Small intestine (tissue), 16 donors: ENCODE measurements at places on chromosomes 3 and 15. TPM values are rescaled to one million over a fixed set of nuclear protein-coding genes. Genes with fewer than 3 reads are reported as not detected.
A peak's percentile ranks its signal among the peaks of the same experiment; 100 is the strongest.

DNA sequence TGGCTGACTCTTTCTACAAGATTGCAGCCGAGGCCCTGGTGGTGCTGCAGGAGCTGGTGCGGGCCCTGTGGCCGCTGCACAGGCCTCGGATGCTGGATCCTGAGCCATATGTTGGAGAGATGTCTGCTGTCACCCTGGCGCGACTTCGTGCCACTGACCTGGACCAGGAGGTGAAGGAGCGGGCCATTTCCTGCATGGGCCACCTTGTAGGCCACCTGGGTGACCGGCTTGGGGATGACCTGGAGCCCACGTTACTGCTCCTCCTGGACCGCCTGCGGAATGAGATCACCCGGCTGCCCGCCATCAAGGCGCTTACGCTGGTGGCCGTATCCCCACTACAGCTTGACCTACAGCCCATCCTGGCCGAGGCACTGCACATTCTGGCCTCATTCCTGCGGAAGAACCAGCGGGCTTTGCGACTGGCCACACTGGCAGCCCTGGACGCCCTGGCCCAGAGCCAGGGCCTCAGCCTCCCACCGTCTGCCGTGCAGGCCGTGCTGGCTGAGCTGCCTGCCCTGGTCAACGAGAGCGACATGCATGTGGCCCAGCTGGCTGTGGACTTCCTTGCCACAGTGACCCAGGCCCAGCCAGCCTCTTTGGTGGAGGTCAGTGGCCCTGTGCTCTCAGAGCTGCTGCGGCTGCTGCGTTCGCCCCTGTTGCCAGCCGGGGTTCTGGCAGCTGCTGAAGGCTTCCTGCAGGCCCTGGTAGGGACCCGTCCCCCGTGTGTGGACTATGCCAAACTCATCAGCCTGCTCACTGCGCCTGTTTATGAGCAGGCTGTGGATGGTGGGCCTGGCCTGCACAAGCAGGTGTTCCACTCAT lies 20.3 kb downstream of the CAND2 start:
- no peaks in the 10 kb centered on the region for H3K4me1 ChIP-seq
- no peaks in the 10 kb centered on the region for H3K27me3 ChIP-seq
- no peak for DNase-seq
- no peak overlapping the region for H3K4me3 ChIP-seq
- H3K27ac ChIP-seq: no peak overlapping the region

DNA sequence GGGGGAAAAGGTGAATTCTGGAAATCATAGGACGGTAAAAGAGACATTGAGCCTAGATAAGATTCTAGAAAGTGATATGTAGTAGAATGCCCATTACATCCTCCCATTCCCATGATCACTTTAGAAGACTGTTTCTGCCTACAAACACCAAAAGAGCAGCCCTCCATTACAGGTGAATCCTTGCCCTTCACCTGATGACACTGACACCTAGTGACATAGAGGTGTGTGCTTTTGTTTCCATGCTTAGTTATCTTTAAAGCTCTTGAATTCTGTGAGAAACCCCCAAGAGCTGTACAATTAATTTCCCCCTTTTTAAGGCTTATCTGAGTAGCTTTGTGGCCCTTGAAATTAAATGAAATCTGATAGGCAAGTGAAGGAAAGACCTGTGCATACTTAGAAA lies 8.3 kb upstream of the BBX start:
- no peak for DNase-seq
- H3K27me3 ChIP-seq: no peaks in the 10 kb centered on the region
- no peaks in the 10 kb centered on the region for H3K36me3 ChIP-seq
- no peak overlapping the region for H3K27ac ChIP-seq

DNA sequence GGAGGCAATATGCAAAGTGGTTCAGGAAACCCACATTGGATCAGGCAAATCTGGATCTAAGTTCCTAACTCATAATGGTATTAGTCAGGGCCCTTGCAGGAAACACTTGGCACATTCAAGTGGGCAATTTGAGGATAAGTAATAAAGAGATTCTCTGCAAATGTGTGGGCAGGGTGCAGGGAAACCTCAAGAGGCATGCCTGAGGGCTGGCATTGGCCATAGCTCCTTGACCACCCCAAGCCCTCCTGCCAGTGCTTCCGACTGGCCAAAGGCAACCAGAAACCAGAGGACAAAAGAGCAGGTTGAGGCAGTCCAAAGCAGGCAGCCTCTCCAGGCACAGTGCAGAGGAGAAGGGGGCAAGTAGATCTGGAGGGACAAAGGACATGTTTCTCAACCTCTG lies 130.8 kb upstream of the SNTN start:
- H3K36me3 ChIP-seq: no peaks in the 10 kb centered on the region
- no peak overlapping the region for H3K27ac ChIP-seq
- H3K4me1 ChIP-seq: no peaks in the 10 kb centered on the region
- no peaks in the 10 kb centered on the region for H3K27me3 ChIP-seq

DNA sequence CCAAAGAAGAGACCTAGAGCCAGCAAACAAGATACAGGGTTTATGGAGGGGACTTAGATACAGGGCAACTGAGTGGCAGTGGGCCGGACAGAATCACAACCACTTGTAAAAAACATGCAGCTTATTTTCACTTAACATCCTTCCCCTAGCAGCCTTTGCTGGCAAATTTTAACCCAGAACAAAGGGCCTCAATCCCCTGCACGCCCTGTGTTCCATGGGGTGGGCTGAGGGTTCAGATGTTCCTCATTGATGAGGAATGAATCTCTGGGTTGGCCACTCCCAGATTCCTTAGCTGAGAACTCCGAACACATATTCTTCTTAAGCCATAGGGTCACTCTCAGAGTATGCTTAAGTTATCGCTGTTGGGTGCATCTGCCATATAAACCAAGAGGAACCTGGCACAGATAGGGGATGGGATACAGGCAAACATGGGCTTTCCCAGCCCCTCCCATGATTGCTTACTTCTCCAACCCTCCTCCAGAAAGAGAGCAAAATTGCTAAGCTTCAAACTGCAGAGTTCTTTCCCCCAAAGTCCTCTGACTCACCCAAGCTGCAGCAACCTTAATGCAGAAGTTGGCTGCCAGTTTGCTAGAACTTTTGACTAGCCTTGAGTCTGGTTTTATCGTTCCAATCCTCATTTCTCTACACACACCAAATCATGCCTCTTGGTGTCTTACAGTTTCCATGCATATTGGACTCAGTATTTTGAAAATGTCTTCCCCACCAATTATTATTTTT lies 146.9 kb downstream of the CD47 start:
- H3K27me3 ChIP-seq: no peaks in the 10 kb centered on the region
- DNase-seq: no peak
- no peak overlapping the region for H3K4me3 ChIP-seq
- H3K4me1 ChIP-seq: no peaks in the 10 kb centered on the region
- H3K27ac ChIP-seq: no peak overlapping the region

GRCh38 chr15:57395292-57395691 lies 19.0 kb downstream of the CGNL1 start:
- no peak overlapping the region for H3K27ac ChIP-seq
- no peak for DNase-seq
- H3K4me1 ChIP-seq: no peaks in the 10 kb centered on the region

- no peak overlapping the region for H3K27ac ChIP-seq
- no peaks in the 10 kb centered on the region for H3K4me1 ChIP-seq
- H3K36me3 ChIP-seq: no peaks in the 10 kb centered on the region
- H3K27me3 ChIP-seq: no peaks in the 10 kb centered on the region
- DNase-seq: no peak
These were observed 74.4 kb downstream of the P2RY1 start for GRCh38 chr3:152909180-152909883.

DNA sequence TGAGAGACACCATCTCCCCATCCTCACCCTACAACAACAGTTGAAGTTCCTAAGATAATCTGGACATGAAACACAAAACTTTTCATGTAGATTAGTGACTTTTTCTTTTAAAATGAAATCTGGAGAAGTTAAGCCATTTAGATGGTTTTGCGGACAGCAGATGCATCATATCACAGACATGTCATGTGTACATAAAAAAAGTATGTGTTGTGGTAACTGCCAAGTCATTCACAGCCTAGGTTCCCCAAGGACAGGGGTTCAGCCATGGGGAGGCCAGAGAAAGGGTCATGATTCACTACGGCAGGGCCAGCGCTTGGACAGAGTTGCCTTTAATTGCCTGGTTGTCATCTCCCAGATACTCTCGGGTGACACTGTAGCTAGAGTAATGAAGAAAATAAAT lies 163.2 kb downstream of the PDZRN3 start:
- H3K36me3 ChIP-seq: no peaks in the 10 kb centered on the region
- no peak for DNase-seq
- no peaks in the 10 kb centered on the region for H3K4me1 ChIP-seq
- no peak overlapping the region for H3K27ac ChIP-seq
- no peak overlapping the region for H3K4me3 ChIP-seq

- H3K36me3 ChIP-seq: no peaks in the 10 kb centered on the region
- no peak overlapping the region for H3K4me3 ChIP-seq
- peak; percentile 43 for DNase-seq
These were observed 24.4 kb downstream of the ADCY5 start for GRCh38 chr3:123424321-123424998.

DNA sequence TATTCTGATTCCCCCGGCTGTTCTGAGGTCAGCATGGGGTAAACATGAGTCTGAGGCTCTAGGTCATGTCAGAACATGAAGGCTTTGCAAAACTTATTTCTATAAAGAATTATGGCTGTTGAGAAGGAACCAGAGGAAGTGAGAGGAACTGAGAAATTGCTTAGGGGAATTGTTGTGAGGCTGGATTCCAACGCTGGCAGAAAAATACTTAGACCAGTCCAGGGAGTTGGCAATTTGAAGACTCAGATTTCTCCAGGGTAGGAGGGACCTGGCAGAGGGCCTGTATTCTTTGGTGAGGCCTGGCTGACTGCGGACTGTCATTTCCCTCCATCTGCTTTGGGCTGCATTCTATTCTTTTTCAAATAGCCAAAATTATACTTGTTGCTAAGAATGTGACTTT lies 155.5 kb downstream of the PLD1 start:
- no peak overlapping the region for H3K27ac ChIP-seq
- no peak overlapping the region for H3K4me3 ChIP-seq
- H3K27me3 ChIP-seq: no peaks in the 10 kb centered on the region
- H3K36me3 ChIP-seq: no peaks in the 10 kb centered on the region

GRCh38 chr3:17515445-17516234 lies 226.8 kb downstream of the TBC1D5 start:
- no peak overlapping the region for H3K27ac ChIP-seq
- no peak for DNase-seq
- no peaks in the 10 kb centered on the region for H3K27me3 ChIP-seq
- no peaks in the 10 kb centered on the region for H3K36me3 ChIP-seq
- H3K4me1 ChIP-seq: no peaks in the 10 kb centered on the region

- no peak overlapping the region for H3K27ac ChIP-seq
- H3K4me3 ChIP-seq: no peak overlapping the region
- no peaks in the 10 kb centered on the region for H3K27me3 ChIP-seq
- H3K36me3 ChIP-seq: no peaks in the 10 kb centered on the region
- no peaks in the 10 kb centered on the region for H3K4me1 ChIP-seq
These were observed 475.2 kb upstream of the TGFBR2 start for GRCh38 chr3:30131191-30131590.

- H3K27me3 ChIP-seq: no peaks in the 10 kb centered on the region
- no peak overlapping the region for H3K4me3 ChIP-seq
- H3K4me1 ChIP-seq: no peaks in the 10 kb centered on the region
- no peak for DNase-seq
- no peak overlapping the region for H3K27ac ChIP-seq
- no peaks in the 10 kb centered on the region for H3K36me3 ChIP-seq
These were observed 52.8 kb downstream of the NOX5 start for GRCh38 chr15:69067296-69067695.

DNA sequence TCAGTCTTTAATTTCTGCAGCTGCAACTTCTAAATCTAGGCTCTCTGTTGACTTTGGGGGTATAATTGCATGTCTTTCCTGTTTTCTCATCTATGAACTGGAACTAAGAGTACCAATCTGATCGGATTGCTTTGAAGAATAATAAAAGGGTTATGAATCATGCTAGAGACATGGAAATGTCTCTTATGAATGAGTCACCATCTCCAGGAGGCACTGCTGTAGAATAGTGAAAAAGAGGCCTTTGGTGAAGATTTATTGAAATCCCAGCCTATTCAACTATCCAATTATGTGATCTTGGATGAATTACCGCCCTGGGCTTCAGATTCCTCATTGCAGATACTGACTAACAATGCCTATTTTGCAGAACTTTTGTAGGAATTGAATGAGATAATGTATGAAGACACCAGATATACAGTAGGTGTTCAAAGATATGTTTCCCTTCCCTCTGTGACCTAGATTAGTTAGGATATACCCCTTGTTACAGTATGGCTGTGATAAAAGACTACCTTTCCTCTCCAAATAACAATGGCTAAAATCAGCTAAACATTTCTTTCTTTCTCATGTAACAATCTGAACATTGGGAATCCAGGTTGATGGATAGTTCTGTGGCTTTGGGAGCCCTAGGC lies 11.5 kb upstream of the CMTM8 start:
- no peak overlapping the region for H3K27ac ChIP-seq
- no peaks in the 10 kb centered on the region for H3K27me3 ChIP-seq
- H3K4me3 ChIP-seq: no peak overlapping the region
- DNase-seq: peak; percentile 39
- no peaks in the 10 kb centered on the region for H3K4me1 ChIP-seq

DNA sequence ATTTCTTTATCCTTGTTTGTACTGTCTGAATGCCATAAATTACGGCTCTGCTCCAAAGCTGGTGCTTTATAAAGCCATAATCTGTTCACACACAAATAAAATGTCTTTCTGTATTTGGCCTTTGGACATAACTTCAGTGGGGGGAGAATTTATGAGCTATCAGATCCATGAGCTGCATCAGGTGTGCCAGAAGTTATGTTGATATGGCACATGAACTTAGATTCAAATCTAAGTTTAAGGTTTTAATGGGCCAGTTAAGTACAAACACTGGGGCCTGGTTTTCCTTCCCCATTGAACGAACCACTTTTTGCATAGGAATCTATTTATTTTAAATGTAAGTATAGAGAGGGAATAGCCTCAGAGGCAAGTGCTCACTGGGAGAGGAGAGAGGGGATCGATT lies 239.9 kb downstream of the NFKBIZ start:
- H3K4me3 ChIP-seq: no peak overlapping the region
- no peaks in the 10 kb centered on the region for H3K36me3 ChIP-seq
- no peak overlapping the region for H3K27ac ChIP-seq
- DNase-seq: peak; percentile 62
- no peaks in the 10 kb centered on the region for H3K27me3 ChIP-seq

The GOLGA8B gene
- 77.4 TPM for polyA plus RNA-seq

The ISG20 gene
- polyA plus RNA-seq: 132 TPM

The PPM1L gene
- polyA plus RNA-seq: 2.4 TPM

The ITIH1 gene
- polyA plus RNA-seq: not detected

The GPR149 gene
- polyA plus RNA-seq: not detected
